ENCODE measurements at places on chromosomes 2 and 18.

DNA sequence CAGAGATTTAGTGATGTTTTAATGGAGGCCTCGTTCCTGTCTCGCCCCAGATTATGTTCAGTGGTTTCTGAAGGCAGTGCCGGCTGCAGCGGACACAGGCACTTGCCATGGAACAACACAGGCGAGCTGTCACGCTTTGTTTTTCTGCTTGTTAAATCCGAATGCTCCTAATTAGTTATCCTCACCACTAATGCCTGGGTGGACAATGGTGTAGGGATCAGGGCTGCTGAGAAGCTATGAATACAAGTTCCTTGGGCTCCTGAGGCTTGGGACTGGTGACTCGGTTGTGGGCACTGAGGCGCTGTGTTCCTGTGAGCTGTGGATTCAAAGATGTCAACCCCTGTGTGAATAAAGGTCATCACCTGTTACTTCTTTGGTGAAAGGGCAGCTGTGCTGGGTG lies 123.5 kb downstream of the PLEKHM3 start:
- no peak for DNase-seq

DNA sequence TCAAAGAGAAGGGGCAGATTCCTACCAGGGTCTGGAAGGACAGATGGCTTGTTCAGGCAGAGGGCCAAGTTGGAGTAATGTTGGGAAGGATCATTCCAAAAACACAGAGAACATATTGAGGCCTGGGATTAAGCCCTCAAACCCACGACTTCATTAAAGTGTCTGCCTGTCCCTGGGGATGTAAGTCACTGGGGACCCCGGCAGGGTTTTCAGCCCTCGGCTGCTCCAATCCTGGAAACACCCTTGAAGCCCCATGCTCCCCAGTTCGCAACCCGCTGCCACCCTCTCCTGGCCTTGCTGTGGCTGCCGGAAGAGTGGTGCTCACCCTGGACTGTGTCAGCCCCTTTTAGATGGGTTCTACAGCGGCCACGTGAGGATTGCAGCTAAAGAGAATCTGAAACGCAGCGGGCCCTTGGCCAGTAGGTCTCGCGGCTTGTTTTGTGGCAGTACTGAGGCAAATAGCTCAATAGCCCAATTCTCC lies 79.9 kb downstream of the EPAS1 start:
- no peak for DNase-seq

- peak; percentile 24 for DNase-seq
Observed at GRCh38 chr18:31943878-31944816, 1.2 kb upstream of the TRAPPC8 start.

GRCh38 chr2:188676010-188676400 lies 298.2 kb upstream of the COL3A1 start:
- DNase-seq, result no peak

DNA sequence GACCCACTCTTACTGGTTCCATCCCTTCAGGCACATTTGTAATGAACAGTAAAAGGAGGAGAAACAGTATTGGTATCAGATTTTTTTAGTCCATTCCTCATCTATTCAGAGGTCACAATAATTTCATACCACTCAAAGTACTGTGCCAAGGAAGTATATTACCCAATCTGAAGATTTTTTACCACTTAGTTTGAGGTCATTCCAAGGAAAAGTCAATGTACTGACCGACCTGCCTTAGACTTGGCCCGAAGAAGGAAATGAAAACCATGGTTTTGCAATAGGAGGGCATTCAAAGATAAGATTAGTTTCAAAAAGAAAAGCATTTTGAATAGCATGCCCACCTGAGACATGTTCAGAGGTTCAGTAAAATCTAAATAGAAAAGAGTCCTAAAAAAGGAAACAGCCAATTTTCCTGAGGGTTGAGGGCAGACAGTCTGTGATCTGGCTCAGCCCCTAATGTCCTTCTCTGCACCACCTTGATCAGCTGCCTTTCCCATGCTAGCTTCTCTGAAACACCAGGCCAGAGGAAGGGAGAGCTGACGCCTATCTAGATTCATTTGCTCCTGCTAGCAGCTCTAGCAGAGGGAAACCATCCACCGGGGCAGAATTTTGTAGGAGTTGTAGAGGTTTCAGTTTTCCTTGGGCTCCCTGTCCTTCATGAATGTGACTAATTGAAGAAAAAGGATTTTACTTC lies 107.3 kb upstream of the FZD5 start:
- no peak for DNase-seq

- no peak for DNase-seq
Observed at GRCh38 chr2:105375001-105375561, 23.8 kb downstream of the FHL2 start.

- no peak for DNase-seq
Observed at GRCh38 chr18:60112369-60112768, 212.6 kb downstream of the PMAIP1 start.

- no peak for DNase-seq
Observed at GRCh38 chr2:235568431-235568830, 74.6 kb downstream of the AGAP1 start.

DNA sequence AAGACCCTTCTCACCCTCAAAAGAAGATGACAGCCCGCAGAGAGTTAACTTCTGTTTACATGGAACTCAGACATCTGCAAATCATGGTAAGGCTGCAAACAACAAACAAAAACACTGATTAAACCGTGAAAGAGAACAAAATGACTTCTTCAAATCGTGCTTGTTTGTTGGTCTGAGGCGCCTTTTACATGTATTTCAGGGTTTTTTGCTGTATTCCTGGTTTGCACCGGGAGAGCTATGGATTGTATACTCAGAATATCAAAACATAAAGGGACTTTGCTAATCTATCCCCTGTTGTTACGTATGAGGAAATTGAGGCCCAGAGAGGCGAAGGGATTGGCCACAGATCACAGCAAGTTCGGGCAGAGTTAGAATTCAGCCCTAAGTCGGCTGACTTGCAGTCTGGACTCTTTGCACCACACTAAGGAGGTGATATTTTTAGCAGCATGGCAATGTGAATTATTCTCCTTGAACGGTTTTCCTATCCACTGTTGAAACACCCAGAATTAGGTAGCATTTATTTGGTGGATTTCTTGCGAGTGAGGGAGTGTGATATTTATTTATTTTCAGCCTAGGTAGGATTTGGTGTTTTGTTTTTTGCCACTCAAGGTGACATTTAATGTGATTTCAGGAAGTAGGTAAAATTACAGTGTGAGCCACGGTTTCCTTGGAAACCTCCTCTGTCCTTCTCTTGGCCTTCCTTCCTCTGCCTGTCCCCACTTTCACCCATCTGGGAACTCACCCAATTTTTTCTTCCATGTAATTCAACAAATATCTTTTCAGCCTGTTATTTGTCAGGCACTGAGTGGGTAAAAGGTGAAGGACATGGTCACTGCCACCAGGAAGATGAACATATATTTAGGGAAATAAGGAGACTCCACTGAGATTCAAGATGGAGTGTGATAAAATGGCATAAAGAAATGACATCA lies 980 bp upstream of the PDE6D start:
- peak; percentile 18 for DNase-seq

- DNase-seq, result no peak
Observed at GRCh38 chr2:170461889-170462288, 253.2 kb upstream of the SP5 start.

DNA sequence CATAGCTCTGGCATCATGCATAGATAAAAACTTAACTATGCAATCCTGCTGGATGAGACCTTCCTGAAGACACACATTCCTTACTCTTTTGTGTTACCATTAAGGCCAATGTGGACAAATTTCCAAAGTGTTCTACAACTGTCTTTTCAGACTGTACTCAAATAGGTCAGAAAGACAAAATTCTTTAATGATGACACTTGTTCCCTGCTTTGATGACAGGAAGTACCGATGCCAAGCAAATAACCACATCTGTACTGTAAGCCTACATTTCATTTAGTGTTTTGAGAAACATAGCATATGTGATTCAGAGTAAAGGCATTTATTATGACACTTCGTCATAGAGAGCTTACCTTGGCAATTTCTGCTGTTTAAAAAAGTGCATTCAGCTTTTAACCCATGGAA lies 55.0 kb downstream of the PMAIP1 start:
- DNase-seq, result no peak

- no peak for DNase-seq
Observed at GRCh38 chr2:16739778-16740581, 74.3 kb upstream of the CYRIA start.

DNA sequence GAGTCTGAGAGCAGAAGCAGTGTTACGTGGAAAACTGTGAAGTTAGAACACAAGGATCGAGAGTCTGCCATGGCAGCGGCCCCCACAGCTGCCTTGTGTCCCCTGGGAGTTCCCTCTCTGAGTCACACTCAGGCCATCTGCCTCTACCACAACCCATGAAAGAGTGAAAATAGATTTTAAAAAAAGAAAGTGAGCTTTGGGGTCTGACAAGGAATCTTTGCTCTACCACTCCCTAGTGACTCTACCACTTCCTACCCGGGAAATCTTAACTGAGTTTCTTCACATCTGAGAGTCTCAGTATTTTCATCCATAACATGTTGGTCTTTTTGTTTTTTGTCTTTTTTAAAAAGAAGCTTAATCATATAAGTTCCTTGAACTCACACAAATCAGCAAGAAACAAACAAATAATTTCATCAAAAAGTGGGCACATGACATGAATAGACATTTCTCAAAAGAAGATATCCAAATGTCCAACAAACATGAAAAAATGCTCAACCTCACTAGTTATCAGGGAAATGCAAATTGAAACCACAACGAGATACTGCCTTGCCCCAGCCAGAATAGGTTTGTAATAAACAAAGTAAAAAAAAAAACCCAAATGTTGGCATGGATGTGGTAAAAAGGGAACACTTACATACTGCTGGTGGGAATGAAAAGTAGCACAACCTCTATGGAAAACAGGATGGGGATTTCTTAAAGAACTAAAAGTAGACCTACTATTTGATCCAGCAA lies 2.4 kb upstream of the MSGN1 start:
- DNase-seq, result no peak

DNA sequence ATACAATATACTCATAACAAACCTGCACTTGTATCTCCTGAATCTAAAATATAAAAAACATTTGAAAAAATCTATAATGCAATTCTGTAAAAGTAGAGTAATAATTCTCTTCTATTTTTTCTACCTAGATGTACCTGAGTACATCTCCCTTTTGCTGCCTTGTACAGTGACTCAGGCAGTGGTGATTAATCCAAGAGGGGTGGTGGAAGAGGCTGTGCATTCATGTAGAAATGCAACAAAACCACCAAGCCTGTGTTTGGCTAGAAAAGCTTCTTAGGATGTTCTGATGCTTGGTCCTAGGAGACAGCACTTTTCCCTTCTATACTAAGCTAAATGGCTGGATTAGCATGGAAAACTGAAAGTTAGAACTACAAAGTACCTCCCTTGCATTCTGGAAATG lies 245.8 kb downstream of the DPP10 start:
- no peak for DNase-seq
